ENCODE measurements at places on chromosomes 6 and 20.

GRCh38 chr20:37226889-37227288 is 34.7 kb downstream of the GHRH start:
- no peak for DNase-seq

DNA sequence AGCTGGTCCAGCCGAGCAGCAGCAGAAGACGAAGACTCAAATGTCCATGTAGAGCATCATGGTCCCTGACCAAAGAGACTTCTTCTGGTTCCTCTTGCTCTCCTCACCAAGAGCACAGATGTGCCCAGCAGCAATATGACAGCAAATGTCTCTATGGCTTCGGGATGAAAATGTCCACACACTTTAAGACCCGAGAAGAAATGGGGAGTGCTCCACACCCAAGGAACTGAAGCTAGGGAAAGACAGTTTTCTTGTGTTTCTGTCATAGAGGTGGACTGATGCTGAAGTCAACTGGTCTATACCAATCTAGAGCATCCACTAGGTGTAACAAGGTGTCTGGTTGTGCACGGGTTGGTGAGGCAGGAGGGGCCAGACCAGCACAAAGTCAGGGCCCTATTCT is 4.5 kb upstream of the CPNE1 start:
- no peak for DNase-seq

GRCh38 chr20:52926505-52926904 is 45.7 kb upstream of the TSHZ2 start:
- no peak for DNase-seq

- DNase-seq, result peak; percentile 14
Observed at GRCh38 chr6:168376120-168376519, 56.5 kb upstream of the DACT2 start.

- DNase-seq, result no peak
Observed at GRCh38 chr6:34142061-34142998, 3.6 kb downstream of the GRM4 start.

- DNase-seq, result no peak
Observed at GRCh38 chr20:38302786-38303185, 1.2 kb upstream of the BPI start.

- DNase-seq, result no peak
Observed at GRCh38 chr6:118223316-118223715, 316.3 kb downstream of the SLC35F1 start.

DNA sequence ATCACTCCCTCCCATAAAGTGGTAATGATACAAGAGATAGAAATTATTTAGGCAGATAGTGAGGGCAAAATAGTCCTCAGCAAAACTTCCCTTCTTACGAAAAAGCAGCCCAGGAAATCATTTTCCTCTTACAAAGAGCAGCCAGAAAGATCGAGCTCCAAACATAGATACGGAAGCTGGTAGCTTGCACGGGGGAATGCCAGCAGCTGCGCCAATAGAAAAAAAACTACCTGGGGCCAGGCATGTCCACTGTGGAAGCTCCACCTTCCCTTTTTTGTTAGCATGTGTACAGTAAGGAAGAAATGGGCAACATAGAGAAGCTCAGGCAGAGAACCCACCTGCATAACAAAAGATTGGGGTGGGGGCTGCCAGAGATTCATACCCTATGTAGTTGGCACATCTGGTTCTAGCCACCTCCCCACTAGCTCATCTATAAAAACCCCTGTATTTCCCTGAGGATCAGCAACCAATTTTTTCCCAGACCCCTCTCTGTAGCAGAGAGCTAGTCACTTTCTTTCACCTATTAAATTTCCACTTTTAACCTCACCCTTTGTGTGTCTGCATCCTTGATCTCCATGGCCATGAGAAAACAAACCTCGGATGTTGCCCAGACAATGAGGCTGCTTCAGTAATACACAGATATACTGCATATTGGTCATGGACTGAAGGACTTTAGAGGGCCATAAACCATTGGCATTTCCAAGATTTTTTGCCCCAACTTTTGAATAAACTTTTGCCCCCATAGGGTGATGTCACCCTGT is 52.1 kb downstream of the SOD2 start:
- DNase-seq, result no peak

DNA sequence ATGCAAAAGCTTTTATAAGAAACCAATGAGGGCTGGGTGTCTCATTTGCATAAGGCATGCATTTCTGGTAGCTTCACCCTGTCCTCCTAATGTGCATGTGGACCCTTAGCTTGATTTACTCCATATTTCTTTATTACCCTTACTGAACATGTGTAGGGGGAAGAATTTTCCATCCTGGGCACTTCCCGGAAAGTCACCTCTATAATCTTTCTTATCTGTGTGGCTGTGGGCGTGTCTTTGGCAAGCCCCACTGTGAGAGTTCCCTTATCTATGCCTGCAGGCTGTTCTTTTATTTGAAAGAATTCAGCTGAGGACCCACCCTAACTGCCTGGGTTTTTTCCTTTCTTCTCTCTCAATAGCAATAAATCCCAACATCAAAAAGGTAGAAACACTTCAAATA is 627.8 kb downstream of the DOK5 start:
- no peak for DNase-seq

GRCh38 chr6:54335871-54336270 is 27.6 kb downstream of the TINAG start:
- no peak for DNase-seq

- no peak for DNase-seq
Observed at GRCh38 chr6:96787846-96788580, 49.3 kb downstream of the GPR63 start.

DNA sequence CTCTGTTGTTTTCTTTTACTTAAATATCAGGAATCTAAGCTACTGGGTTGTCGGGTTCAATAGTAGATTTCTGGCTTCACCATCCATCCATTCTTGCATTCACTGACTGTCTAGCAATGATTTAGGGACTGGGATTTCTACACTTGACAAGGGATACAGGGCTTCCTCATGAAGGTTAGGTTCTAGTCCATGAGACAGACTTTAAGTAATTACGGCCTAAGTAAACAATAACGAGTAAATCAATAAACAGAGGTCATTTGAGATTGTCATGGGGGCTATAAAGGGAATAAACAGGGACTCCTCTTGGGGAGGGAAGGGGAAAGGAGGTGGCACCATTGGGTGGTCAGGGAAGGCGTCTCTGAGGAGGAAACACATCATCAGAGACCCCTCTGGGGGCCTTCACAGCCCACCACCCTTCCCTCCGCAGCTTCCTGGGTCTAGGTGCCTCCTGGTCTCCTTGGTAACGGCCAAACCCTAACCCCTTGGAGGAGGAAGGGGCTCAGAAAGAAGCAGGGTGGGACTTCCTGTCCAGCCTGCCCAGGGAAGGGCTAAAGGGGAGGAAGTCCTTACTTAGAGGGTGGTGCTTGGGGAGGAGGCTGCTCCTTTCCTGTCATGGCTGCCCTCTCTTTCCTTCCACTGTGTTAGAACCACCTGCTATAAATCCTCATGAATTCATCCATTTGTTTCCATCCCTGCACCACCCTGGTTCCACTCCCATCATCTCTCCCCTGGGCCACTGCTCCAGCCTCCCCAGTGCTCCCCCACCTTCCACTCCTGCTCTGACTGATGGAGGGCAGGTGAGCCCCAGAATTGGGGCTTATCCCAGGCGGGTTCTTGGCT is 33.3 kb downstream of the BPIFB4 start:
- no peak for DNase-seq

DNA sequence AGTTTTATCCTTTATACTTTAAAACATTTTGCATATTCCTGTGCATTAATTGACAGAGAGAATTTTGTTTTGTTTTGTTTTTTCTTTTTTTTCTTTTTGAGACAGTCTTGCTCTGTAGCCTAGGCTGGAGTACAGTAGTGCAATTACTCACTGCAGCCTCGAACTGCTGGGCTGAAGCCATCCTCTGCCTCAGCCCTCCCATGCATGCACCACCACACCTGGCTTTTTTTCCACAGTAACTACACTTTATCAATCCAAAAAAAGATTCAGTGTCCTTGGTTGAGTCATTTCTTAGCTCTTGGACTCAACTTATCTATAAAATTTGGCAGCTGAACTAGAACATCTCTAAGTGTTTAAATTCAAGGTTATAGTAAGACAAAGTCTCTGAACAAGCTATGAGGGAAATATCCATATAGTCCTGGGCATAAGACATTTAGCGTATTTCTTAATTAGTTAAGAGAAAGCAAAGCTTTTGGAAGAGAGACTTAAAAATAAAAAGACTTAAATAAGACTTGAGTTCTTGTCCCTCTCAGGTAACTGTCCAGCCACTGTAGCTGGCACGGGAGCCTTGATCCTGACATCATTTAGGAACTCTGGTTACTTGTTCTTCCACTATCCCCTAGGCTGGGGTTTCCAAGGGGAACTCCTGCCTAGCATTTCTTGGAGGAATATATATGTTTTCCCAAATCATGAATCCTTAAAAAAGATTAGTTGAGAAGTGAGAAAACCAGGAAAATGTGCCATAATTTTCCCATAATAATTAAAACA is 300.1 kb downstream of the HACE1 start:
- no peak for DNase-seq

GRCh38 chr6:42428326-42429041 is 23.2 kb downstream of the TRERF1 start:
- DNase-seq, result no peak

DNA sequence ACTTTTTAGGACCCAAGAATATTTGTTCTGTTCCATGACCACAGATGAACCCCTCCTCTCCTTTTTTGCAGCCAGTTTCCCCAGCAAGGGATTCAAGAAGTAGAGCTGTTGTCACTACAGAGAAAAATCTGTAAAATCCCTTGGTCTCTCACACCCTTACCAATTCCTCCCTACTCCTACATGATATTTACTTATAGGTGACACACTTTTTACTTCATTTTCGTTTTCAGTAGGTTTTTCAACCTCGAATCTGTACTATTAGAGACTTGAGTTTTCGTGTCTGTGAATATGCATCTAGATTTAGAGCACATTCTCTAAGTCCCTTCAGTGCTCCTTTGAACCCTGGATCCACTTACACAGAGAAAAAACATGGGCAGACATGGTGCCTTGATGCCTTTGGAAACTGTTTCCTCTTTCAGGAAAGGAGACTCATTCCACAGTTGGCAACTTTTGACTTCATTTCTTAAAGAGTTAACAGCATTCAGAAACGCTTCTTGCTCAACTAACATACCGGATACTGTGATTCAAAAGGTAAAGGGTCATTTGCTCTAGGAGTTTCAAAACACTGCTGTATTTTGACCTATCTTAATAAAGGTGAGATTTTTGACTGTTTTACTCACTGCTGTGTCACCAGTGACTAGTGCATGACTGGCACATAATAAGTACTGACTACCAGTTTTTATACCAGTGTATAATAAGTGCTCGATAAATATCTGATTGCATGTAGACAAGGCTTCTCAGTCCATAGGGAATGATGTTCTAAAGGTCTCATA is 50.6 kb downstream of the LAMA4 start:
- no peak for DNase-seq

- DNase-seq, result no peak
Observed at GRCh38 chr6:119880840-119881239, 531.3 kb upstream of the MAN1A1 start.

DNA sequence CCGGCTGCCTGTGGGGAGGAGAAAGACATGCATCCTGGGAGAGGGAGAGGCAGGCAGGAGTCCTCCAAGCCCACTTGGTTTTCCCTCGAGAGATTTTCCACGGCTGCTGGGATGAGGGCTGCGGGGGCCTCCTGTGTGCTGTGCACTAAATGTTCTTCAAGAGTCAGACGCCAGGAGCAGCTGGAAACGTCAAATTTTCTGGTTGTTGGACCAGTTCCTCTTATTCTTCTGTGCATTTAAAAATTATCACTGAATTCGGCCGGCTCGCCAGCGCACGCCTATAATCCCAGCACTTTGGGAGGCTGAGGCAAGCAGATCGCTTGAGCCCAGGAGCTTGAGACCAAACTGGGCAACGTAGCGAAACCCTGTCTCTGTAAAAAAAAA is 32.8 kb upstream of the NTSR1 start:
- no peak for DNase-seq

- no peak for DNase-seq
Observed at GRCh38 chr6:1672379-1672778, 62.7 kb downstream of the FOXC1 start.

DNA sequence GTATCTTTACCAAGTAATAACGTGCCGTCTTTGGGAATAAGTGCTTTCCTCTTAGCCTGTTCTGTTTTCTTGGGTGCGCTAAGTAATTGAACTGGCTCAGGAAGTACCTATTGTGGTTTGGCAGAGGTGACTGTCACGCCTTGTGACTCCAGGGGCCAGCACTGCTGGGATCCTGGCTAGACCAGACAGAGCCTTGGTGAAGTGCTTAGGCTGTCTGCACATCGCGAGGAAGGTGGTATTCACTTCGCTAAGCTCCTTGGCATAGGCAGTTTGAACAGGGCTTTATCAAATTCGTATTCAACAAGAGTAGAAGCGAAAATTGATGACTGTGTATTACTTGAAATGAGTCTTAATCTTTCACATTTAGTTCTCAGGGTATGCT is 17.6 kb downstream of the PRDM1 start:
- DNase-seq, result no peak

DNA sequence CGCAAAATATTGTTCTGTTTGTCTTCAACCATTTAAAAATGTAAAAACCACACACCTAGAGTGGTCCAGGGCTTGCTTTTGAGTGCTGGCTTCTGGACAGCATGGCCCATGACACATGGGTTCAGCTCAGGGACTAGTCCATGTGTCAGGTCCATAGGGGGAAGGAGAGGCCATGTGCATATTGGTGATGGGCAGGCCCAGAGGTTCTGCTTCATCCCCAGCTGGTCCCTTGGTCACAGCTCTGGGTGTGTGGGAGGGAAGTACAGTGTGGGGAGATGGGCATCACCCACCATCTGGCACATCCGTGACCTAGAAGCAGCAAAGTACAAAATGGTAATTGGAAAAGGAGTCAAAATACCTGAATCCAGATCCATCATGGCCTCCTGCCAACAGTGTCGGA is 50.7 kb downstream of the STK35 start:
- DNase-seq, result no peak

GRCh38 chr6:39102821-39103136 is 12.2 kb downstream of the SAYSD1 start:
- DNase-seq, result no peak

DNA sequence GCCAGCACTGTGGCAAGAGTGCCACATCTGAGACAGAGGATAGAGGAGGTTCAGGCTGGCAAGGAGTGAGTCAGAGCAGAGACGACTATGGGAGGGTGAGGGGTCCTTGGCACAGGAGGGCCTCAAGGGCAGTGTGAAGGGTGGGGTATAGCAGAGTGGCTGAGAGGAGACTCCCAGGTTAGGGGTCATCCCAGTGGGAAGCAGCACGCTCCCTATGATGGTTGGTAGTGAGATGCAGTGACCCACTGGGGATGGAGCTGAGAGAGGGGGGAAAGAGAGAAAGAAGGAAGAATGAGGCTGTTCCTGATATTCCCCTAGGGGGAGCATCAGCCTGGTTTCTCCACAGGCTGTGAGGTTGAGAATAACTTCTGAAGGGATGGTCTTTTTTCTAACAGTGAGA is 97.3 kb downstream of the INSM1 start:
- no peak for DNase-seq

GRCh38 chr20:57760698-57761412 is 51.0 kb upstream of the PMEPA1 start:
- no peak for DNase-seq

GRCh38 chr20:37651932-37652331 is 41.9 kb upstream of the CTNNBL1 start:
- peak; percentile 10 for DNase-seq

- DNase-seq, result no peak
Observed at GRCh38 chr6:35635601-35636597, 52.8 kb downstream of the FKBP5 start.

- DNase-seq, result no peak
Observed at GRCh38 chr6:80531681-80532619, 425.5 kb downstream of the BCKDHB start.

GRCh38 chr6:1839361-1839760 is 229.6 kb downstream of the FOXC1 start:
- no peak for DNase-seq

GRCh38 chr6:40391851-40392517 is 195.2 kb downstream of the LRFN2 start:
- no peak for DNase-seq
